M059J (cell line): ENCODE measurements at places on chromosomes 5 and 9. TPM values are rescaled to one million over a fixed set of nuclear protein-coding genes. Genes with fewer than 3 reads are reported as not detected.
A peak's percentile ranks its signal among the peaks of the same experiment; 100 is the strongest.

DNA sequence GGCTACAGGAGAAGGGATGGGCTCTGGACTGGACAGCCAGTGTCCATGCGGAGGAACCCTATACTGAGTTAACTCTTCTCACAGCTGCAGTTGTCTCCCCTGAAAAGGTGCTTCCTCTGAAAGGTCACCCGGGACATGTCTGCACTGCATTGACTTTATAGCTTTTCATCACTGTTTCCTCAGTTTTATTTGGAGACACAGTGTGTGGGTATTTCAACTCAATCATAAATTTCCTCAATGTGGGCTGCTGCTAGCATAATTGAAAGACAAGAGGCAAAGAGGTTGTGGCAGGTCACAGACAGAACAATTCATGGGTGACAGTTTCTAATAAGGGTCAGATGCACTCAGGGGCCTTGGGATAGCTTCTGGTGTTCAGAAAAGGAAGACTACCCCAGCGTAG is 336.8 kb downstream of the KDM4C start:
- DNase-seq = no peak

- no peak for DNase-seq
Measured at GRCh38 chr5:126686451-126687126, 85.8 kb downstream of the PHAX start.

DNA sequence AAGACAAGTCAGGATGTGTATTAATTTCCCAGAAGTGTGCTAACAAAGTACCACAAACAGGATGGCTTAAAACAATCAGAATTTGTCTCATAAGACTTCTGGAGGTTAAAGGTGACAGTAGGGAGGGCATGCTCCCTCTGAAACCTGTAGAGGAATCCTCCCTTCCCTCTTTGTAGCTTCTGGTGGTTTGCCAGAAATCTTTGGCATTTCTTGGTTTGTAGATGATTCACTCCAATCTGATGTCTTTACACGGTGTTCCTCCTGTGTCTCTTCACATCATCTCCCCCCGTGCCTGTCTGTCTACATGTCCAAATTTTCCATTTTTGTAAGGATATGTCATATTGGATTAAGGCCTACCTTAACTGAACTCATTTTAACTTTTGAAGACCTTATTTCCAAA is 471.5 kb downstream of the ZNF608 start:
- DNase-seq = peak; percentile 75

DNA sequence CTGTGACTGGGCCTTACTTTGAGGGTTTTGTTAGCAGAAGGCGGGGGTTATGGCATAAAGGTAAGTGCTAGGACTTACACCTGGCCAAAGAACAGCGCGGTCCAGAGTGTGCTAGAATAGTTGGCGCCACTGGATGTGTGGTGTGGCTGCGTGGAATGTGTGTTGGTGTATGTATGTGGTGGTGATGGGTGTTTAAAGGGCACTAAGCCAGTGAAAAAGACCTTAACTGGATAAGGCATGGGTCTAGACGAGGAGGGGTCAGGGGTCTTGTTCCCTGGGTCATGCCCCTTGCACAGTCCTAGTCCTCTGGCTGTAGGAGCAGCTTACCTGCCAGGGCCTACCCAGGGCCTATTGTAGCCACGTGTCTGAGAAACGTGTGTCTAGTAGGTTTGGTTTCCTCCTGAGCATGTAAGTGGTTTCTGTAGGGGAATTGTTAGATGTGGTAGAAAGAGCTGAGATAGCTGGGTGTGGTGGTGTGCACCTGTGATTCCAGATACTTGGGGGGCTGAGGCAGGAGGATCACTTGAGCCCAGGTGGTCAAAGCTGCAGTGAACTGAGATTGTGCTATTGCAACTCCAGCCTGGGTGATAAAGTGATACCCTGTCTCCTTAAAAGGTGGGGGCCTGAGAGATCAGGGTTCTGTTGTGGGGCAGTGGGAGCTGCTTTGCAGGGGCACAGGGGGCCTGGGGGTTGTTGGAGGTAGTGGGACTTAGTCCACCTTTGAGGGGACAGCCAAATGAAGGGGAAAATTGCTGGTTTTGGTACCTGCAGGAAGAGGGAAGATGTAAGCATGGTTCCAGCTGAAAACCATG is 55.2 kb downstream of the HSPA4 start:
- peak; percentile 7 for DNase-seq

- peak; percentile 36 for DNase-seq
Measured at GRCh38 chr9:32698706-32699277, 63.3 kb upstream of the TAF1L start.

GRCh38 chr9:78970375-78970774 is 601.4 kb upstream of the TLE4 start:
- DNase-seq = peak; percentile 67

DNA sequence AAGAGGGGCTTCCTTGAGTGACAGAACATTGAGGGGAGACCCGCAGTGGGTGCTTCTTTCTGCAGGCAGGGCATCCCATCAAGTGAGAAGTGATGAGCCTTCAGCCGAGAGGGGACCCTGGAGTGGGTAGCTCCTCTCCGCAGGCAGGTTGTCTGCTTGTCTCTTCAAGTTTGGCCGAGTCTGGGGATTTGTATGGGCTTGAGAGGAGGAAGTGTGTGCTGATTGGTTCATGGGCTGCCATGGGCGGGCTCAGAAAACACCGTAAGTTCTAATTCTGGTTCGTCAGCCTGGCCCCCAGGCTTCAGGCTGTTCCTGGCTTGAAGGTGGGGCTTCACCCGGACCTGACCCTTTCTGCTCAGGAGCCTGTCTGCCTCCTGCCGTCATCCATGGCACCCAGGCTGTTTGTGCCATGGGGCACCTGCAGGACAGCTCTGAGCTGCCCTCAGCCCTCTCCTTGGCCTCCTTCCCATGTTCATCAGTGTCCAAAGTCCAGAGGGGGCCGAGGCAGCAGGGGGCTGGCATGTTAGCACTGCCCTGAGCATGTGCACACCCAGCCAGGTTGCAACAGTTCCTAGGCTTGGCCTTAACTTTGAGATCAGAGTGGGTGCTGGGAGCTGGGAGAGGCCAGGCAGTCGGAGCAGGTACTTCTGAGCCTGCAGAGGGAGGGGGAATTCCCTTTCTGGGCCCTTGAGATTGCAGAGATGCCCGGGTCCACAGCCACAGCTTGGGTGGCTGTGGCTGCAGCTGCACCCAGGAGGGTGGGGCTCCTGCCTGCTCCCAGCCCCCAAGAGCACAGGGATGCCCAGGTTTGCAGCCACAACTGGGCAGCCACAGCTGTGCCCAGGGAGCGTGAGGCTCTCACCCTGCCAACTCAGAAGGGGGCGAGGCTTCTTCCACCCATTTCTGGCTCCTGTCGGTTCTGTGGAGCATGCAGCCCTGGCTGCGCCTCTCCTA is 13.5 kb upstream of the DHFR start:
- DNase-seq = no peak

Gene NSD1
- total RNA-seq = 17.7 and 36.8 TPM in 2 replicates
